KBM-7 (cell line): ENCODE measurements at places on chromosomes 13 and 19.

DNA sequence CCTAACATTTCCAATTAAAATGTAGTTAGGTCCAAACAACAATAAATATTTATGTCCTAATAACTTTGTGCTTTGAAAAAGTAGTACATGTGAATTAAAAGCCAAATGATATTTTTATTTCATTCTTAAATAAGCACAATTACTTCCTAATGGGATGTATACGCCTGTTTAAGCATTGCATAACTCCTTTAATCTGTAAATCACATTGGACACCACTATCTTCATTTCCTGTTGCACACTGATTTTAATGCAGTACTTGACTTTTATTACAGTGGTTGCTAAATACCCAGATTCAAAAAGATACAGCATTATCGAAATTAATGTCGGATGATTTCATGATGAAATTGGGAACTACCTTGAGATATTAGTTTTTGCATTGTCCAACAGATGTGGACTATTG, 70.9 kb downstream of the TNFSF11 start:
- no peak for DNase-seq

GRCh38 chr13:22061371-22061805, 390.5 kb downstream of the FGF9 start:
- peak; percentile 79 for DNase-seq

DNA sequence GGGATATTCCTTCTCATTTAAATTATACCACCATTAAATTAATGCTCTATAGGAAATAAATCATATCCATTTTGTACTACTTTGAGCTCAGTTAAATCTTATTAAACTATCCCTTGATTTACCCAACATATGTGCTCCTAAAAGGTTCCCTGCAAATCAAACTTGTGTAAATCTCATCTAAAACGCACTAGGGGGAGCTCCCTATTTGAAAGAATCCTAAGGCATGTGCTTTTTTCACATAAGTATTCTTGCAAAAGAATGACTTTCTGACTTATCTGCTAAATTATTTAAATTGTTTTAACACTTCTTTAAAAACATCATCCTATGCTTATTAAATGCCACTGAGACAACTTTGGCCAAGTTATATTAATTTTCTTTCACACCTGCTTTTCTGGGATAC, 7.9 kb downstream of the INTS6 start:
- DNase-seq = peak; percentile 43

DNA sequence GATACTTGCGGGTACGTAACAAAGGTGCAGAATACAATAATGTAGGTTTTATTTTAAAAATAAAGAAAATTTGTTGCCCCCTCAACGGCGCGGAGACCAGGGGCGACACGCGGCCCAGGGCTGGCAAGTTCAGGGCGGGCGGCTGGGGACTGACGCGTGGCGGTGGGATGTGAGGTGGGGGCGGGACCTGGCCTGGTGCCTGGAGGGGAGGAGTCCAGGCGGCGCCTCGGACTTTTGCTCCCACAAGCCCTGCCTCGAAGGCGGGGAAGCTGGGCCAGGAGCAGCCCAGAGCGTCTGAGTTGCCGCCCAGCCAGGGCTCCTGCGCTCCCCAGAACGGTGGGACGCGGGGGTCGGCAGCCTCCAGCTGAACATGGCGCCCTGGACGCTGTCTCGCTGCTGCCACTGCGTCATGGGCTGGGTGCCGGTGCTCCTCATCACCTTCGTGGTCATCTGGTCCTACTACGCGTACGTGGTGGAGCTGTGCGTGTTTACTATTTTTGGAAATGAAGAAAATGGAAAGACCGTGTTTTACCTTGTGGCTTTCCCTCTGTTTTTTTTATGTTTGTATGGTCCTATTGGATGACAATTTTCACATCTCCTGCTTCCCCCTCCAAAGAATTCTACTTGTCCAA, 1122.8 kb upstream of the ATXN8OS start:
- no peak for DNase-seq

- no peak for DNase-seq
Observed at GRCh38 chr13:33999811-34000605, 182.1 kb downstream of the RFC3 start.

DNA sequence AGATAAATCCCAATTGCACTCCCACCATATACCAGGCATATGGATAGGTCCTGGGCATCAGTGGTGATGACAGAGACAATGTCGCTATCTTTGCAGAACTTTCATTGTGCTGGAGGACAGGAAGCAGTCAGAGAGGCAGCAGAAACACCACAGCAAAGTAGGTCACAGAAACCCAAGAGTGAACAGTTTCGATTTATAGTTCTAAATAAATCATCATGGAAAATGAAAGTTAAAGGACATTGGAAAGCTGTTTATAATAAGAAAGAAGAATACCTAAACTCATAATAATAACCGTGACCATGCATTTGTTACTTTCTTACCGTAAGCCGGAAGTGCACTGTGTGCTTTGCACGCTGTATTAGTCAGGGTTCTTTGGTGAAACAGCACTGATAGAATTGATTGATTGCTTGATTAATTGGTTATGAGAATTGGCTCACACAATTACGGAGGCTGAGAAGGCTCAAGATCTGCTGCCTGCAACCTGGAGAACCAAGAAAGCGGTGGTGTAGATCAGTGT, 38.9 kb downstream of the ALOX5AP start:
- no peak for DNase-seq

- peak; percentile 90 for DNase-seq
Observed at GRCh38 chr19:18417250-18418028, 1.8 kb upstream of the SSBP4 start.

DNA sequence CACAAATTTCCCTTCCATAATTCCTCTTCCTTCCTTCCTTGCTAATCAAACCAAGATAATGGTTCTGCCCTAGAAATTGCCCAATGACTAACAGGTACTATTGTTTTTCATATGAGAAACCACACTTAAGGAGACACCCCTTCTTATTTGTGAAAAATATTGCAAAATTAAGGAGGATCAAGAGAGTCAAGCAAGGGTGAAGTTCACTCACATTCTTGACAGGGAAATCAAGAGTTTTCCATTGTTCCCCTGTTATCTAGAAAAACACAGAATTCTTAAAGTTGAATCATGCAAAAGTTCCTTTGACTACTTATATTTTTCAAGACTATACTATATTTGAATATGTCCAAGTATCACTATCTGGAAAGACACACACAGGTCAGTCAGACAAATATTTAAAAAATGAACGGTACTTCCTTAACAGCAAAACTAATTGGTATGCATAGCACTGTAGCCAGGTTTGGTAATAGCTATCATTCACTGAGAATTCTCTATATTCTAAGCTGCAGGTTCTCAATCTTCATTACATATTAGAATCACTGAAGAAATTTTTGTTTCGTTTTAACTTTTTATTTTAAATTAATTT, 897.2 kb downstream of the DIAPH3 start:
- no peak for DNase-seq

DNA sequence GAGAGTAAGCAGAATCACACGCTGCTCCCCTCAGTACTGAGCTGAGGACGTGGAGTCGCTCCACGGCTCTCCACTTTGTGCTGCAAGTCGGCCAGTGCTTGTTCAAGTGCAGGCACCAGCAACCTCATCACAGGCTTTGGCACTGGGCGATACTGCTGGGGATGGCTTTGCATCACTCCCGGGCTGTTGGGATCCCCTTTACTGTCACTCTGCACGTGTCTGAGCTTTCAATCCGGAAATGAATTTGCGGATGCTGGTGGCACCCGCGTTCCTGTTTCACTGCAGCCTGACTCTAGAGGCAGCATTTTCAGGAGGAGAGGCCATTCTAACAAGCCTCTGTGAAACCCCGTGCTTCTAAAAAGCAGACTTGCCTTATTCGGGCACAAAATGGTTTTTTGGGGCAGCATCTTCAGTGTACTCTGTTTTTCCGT, 19.1 kb downstream of the SMARCA4 start:
- DNase-seq = peak; percentile 65

DNA sequence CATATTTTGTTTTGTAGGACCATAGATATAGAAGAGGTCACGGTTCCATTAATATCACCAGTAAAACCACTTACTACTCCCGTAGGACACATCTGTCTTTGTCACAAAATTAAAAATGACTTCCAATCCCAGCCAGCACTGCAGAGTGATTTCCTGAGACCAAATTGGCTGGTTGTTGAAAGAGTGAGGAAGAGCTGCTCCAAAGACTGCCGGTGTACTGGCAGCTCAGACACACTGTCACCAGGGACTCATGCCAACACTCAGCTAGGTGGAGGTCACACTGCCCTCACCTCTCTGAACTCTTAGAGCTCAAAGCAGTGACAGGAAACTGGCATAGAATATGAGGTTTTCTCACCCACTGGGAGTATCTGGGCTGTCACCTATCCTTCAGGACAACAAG, 52.1 kb downstream of the FLT1 start:
- DNase-seq = no peak

- no peak for DNase-seq
Observed at GRCh38 chr19:18423258-18424020, 4.2 kb downstream of the SSBP4 start.

DNA sequence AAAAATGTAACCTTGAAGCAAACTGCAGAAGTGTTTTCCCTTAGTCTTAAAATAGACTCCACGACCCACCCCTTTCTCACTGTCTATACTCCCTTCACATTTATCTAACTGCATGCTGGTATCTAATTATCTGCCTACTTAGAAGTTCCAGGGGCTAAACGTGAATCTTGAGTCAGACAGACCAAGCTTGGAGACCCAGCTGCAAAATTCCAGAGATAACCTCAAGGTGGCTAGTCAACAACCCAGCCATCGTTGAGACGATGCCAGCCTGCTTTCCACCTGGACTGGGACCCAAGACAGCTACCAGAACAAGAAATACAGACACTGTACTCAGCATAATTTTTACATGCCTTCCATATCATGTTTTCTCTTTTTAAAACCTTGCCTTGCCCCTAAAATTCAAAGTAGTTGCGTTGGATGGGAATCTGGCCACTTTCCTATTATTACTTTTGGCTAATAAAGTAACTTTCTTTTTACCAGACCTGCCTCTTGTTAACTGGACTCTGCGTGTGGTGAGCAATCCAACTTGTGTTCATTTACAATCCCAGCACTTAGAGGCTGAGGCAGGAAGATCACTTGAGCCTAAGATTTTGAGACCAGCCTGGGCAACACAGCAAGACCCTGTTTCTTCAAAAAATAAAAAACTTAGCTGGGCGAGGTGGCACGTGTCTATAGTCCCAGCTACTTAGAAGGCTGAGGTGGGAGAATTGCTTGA, 82.3 kb downstream of the CDADC1 start:
- no peak for DNase-seq

GRCh38 chr19:10510301-10510802, 6.9 kb downstream of the S1PR5 start:
- DNase-seq = peak; percentile 49

GRCh38 chr13:93455861-93456260, 229.3 kb downstream of the GPC6 start:
- no peak for DNase-seq

- DNase-seq = no peak
Observed at GRCh38 chr13:26853323-26853722, 92.7 kb upstream of the GPR12 start.

- no peak for DNase-seq
Observed at GRCh38 chr13:94864474-94864873, 152.1 kb upstream of the SOX21 start.

GRCh38 chr13:32902029-32902780, 114.0 kb upstream of the KL start:
- DNase-seq = no peak

DNA sequence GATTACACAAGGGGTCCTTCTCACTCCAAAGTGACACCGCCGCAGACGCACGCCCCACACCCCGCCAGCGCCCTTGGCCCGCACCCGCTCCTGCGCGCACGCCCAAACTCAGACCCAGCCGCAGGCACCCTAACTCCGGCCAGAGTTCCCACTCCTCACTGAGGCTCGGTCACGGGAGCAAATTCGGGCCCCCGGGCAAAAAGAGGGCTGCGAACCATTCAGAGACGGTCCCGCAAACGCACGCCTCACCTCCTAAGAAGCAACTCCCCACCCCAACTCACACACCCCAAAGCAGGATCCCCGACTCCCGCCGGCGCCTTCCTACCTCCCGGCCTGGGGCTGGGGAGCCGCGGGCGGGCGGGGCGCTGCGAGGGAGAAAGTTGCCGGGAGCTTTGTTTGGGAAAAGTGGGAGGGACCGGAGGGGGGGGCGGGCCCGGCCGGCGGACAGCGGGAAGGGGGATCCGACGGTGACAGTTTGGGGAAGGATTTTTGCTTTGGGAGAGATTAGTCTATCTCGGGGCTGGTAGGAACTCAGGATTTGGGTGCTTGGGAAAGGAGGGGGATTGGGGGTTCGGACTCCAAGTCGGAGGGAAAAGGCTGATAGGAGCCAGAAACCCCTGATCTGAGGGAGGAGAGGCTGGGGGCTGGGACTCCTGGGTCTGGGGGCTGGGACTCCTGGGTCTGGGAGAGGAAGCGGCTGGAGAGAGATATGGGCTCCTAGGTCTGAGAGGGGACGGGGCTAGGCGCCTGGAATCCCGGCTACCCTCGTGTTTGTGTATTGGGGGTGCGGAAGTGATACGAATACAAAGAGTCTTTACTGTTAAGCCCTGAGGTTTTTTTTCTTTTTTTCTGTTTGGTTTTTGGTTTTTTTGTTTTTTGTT, at the start of gene TEAD2:
TEAD2 (minus strand) TSS at position 369 of the 881 bp plus-strand sequence. CDS start 2,341 bp downstream, outside the sequence.
- DNase-seq = no peak

GRCh38 chr19:37778613-37779126, 716 bp downstream of the ZNF573 start:
- DNase-seq = peak; percentile 68

- no peak for DNase-seq
Observed at GRCh38 chr13:33800646-33801186, 17.2 kb upstream of the RFC3 start.

GRCh38 chr13:103101500-103101899, 35.3 kb upstream of the SLC10A2 start:
- DNase-seq = no peak

- no peak for DNase-seq
Observed at GRCh38 chr19:3672575-3672948, 27.7 kb downstream of the PIP5K1C start.

- no peak for DNase-seq
Observed at GRCh38 chr13:52686376-52686775, 33.7 kb downstream of the SUGT1 start.

DNA sequence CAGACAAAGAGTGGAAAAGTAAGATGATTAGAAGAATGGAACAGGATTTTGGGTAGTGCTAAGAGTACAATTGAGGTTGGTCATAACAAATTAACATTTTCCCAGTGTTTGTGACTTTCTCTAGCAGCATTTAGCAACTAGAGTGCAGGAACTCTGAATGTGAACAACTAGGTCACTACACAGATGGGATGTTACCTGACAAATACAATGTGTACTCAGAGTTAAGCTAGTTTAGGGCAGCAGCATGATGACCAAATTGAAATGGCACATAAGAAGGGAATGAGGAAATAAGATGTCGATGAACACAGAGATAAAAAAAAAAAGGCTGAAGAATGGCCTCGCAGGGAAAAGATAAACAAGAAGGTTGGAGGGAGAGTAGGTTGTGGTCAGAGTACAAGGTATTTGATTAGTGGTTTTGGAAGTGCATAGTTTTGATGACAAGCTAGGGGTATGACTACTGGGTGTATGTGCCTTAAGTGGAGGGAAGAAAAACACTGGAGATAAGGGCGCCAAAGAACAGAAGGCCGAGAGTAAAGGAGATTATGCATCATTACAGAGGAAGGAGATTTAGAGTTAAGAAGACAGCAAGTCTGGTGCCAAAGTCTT, 381.1 kb downstream of the FGF14 start:
- no peak for DNase-seq

- no peak for DNase-seq
Observed at GRCh38 chr19:16897856-16898161, 9.0 kb downstream of the F2RL3 start.

GRCh38 chr19:1223018-1223855, 14.6 kb downstream of the CBARP start:
- no peak for DNase-seq

- DNase-seq = no peak
Observed at GRCh38 chr13:25186187-25186586, 14.1 kb upstream of the AMER2 start.

GRCh38 chr13:58579468-58579867, 947.9 kb downstream of the PCDH17 start:
- DNase-seq = no peak
